Bronchial smooth muscle cell (primary cell): ENCODE measurements at places on chromosomes 7 and 10. TPM values are rescaled to one million over a fixed set of nuclear protein-coding genes. Genes with fewer than 3 reads are reported as not detected.

The NPSR1 gene
- total RNA-seq = not detected in 2 replicates

The CYP2C8 gene
- under 0.01 TPM in 1 of 2 replicates, not detected in the other for total RNA-seq

The AS3MT gene
- total RNA-seq = 4.7 and 8.1 TPM in 2 replicates

The TRIL gene
- under 0.01 and 2.1 TPM in 2 replicates for total RNA-seq

The SEMA4G gene
- 0.43 and 1.6 TPM in 2 replicates for total RNA-seq

The ERVW-1 gene
- total RNA-seq = not detected in 2 replicates

The ACHE gene
- total RNA-seq = under 0.01 and 0.17 TPM in 2 replicates

The RBM20 gene
- total RNA-seq = under 0.01 TPM in 1 of 2 replicates, not detected in the other

The DGKI gene
- total RNA-seq = 1.9 and 2.5 TPM in 2 replicates

The AGBL3 gene
- total RNA-seq = 0.32 and 0.52 TPM in 2 replicates

The RAB19 gene
- total RNA-seq = not detected in 2 replicates

The PCLO gene
- total RNA-seq = under 0.01 TPM in 2 replicates

The SLC26A5 gene
- under 0.01 TPM in 1 of 2 replicates, not detected in the other for total RNA-seq

The OR2A42 gene
- total RNA-seq = under 0.01 TPM in 1 of 2 replicates, not detected in the other

The SEPTIN14 gene
- not detected in 2 replicates for total RNA-seq

The ITIH2 gene
- total RNA-seq = not detected in 2 replicates

The GPR26 gene
- not detected in 2 replicates for total RNA-seq

The CALML3 gene
- total RNA-seq = not detected in 2 replicates

The LRRN3 gene
- 1.4 and 2.1 TPM in 2 replicates for total RNA-seq

The PHYH gene
- 17.8 and 25.4 TPM in 2 replicates for total RNA-seq

The CLCN1 gene
- total RNA-seq = 0.09 TPM in 1 of 2 replicates, not detected in the other

The ASB15 gene
- total RNA-seq = not detected in 2 replicates

The LOXL4 gene
- total RNA-seq = 9.9 and 13.3 TPM in 2 replicates

The GBX1 gene
- not detected in 2 replicates for total RNA-seq

The CCL24 gene
- total RNA-seq = not detected in 2 replicates

The RADIL gene
- total RNA-seq = 0.26 and 0.32 TPM in 2 replicates

The SMKR1 gene
- total RNA-seq = not detected in 2 replicates

The ZC3HAV1L gene
- 2.8 and 3.8 TPM in 2 replicates for total RNA-seq

The PAPOLB gene
- under 0.01 TPM in 2 replicates for total RNA-seq

The CALML5 gene
- 0.17 TPM in 1 of 2 replicates, not detected in the other for total RNA-seq

The HOXA11 gene
- 0.16 TPM in 1 of 2 replicates, not detected in the other for total RNA-seq

The EFCAB10 gene
- under 0.01 TPM in 1 of 2 replicates, not detected in the other for total RNA-seq

The ELN gene
- 6.5 and 19.7 TPM in 2 replicates for total RNA-seq

The TMEM139 gene
- 0.09 TPM in 1 of 2 replicates, not detected in the other for total RNA-seq

The NPM3 gene
- total RNA-seq = 93.2 and 113 TPM in 2 replicates

The HOXA3 gene
- total RNA-seq = 1.3 and 2.4 TPM in 2 replicates

The IDI2 gene
- 0.09 TPM in 1 of 2 replicates, not detected in the other for total RNA-seq

The ASB13 gene
- 7.1 and 7.4 TPM in 2 replicates for total RNA-seq

The EBLN1 gene
- total RNA-seq = not detected in 2 replicates

The SPDYE2 gene
- not detected in 2 replicates for total RNA-seq

The FEZF1 gene
- total RNA-seq = not detected in 2 replicates

The VGF gene
- total RNA-seq = 0.32 TPM in 1 of 2 replicates, not detected in the other

The XRCC2 gene
- 0.26 and 0.47 TPM in 2 replicates for total RNA-seq

The CYP2C9 gene
- total RNA-seq = not detected in 2 replicates

The TMEM270 gene
- 0.16 TPM in 1 of 2 replicates, not detected in the other for total RNA-seq

The HOGA1 gene
- 0.34 and 1.4 TPM in 2 replicates for total RNA-seq

The PON3 gene
- total RNA-seq = under 0.01 TPM in 1 of 2 replicates, not detected in the other

The CFAP69 gene
- 5.0 and 7.7 TPM in 2 replicates for total RNA-seq

The CYP3A7 gene
- total RNA-seq = 0.34 and 1.1 TPM in 2 replicates

The DPP6 gene
- under 0.01 TPM in 1 of 2 replicates, not detected in the other for total RNA-seq

The GPRIN2 gene
- not detected in 2 replicates for total RNA-seq

The HOXA10 gene
- total RNA-seq = under 0.01 TPM in 1 of 2 replicates, not detected in the other

The RARRES2 gene
- total RNA-seq = 2.4 and 11.5 TPM in 2 replicates
